ENCODE measurements at places on chromosomes 13 and 19.

DNA sequence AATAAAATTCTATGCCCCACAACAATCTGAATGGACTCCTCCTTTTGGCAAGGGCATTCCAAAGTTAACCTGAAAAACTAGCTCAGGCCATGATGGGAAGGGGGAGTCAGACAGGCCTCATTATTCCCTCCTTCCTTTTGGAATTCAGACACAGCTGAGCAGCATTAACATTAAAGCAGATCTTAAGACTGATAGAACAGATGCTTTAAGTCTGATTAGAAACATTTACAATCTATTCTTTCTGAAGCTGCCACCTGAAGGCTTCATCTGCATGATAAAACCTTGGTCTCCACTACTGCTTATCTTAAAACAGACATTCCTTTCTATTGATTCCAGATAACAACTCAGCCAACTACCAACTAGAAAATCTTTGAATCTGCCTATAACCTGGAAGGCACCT lies 98.9 kb downstream of the UGGT2 start:
- no peak for DNase-seq

DNA sequence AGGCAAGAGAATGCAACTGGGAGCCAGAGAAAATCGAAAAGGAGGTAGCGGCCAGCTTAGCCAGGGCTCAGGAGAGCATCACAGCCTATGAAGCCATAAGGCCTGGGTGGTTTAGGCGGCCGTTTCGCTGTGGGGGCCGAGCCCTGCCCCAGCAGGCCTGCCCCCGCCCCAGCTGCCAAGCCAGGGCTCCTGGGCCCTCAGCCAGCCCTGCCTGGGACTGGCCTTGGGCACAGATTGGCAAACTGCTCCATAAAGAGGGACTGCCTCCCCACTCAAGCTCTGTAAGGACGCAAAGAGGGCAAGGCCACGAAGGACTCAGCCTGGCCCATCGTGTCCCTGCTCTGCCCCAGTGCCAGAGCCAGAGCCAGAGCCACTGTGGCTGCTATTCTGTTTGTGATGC lies 10.2 kb downstream of the ZNF653 start:
- DNase-seq: no peak

DNA sequence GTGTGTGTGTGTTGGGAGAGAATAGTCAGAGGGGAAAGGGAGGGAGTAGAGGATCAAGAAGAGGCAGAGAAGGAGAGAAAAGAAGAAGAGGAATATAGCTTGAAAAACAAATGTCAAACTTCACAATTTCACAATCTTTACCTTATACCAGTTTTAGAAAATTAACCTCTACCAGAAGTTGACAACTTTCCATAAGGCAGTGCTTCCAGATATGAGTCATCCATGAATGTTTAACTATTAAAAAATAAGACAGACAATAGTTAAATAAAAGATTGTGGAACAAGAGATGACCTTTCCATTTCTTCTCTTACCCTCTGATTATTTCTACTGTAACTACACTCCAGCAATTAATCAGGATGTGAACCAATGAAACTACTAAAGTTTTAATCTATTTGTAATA lies 229.4 kb downstream of the ITGBL1 start:
- DNase-seq: peak; percentile 31

DNA sequence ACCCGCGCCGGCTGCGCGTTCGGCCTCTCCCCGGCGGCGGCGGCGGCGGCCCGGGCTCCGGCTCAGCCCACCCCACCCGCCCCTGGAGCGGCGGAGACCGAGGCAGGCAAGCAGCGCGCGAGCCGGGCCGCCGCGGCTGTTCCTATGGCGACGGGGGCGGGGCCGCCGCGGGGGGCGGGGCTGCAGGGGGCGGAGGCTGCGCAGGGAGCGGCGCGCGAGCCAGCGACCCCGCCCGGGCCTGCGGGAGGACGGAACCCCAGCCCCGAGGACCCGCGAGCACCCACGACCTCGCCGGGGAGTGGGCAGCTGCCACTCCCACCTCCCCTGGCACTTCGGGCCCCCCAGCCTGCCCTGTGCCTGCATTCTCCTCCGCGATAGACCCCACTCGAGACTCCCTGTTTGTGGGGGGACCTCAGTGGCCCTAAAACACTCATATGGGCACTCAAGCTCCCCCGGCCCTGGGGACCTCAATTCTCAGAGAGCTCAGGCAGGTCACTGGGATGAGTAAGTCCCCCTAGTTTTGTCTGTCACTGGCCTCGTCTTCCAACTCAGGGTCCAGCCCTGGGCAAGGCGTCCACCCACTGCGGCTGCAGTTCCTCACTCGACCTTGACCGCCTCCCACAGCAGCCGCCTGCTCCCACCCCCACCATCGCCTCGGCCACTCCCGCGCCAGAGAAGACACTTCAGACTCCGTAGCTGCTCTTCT lies at the start of gene CTXN1:
Gene CTXN1, minus strand, starts transcription at position 115 of the 706 bp plus-strand sequence. CDS start 597 bp downstream, outside the sequence.
- DNase-seq: peak; percentile 15

- no peak for DNase-seq
Measured at GRCh38 chr19:19662344-19662743, 1.1 kb downstream of the ATP13A1 start.

- DNase-seq: no peak
Measured at GRCh38 chr13:40622761-40623160, 43.7 kb downstream of the FOXO1 start.

GRCh38 chr13:74210693-74211393 lies 76.6 kb upstream of the KLF12 start:
- DNase-seq: no peak

DNA sequence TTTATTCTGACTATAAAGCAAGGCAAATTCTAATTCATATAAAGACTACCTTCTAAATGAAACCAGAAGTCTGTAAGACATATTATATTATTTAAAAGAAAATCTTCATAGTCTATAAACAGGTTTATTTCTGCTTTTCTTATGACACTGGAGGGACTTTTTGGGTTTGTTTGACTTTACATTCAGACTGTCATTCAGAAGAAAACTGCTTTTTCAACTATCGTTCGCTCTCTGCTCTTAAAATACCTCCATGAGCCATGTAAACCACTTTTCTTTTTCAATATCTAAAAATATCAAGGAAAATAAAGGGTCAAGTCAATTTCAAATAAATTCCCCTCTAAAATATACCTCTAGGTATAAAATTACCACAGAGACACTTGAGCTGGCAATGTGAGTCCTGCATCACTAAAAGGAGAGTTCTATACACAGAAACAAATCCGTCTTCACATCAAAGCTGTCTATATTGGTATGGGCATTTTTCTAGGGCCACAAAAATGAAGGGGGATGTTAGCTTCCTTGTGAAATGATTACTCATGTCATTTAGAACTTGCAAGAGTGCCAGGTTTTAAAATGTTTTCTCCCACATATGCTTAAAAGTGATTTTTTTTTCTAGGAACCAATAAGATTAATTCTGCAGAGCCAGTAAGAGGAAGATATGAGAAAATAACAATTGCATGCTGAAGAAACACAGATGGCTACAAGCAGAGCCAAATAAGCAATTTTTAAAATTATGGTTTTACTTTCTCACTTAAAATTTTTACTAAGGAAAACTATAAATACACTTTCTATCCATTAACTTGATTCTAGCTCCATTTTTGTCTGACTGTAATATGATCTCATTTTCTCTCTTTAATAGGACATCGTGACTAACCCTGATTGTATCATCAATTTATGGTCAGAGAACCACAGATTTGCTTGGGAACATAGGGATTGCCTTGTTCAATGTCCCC lies 181.8 kb downstream of the TBC1D4 start:
- no peak for DNase-seq

DNA sequence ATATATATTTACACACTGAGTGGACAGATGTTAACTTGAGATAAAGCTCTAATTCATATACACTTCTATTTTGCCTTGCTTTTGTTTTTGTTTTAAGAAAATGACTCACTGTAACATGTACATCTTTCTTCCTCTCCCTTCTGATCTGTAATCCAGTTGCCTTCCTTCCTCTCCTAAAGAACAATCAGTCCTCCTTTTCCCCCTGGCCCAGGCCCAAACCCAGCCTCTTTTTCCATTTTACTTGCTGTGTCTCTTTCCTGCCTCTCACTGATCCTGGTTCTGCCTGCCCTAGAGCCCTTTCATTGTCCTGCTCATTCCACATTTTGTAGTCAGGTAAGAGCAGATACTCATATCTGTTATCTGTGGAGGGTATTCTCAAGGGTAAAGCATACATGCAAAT lies 50.8 kb downstream of the ZAR1L start:
- DNase-seq: no peak

DNA sequence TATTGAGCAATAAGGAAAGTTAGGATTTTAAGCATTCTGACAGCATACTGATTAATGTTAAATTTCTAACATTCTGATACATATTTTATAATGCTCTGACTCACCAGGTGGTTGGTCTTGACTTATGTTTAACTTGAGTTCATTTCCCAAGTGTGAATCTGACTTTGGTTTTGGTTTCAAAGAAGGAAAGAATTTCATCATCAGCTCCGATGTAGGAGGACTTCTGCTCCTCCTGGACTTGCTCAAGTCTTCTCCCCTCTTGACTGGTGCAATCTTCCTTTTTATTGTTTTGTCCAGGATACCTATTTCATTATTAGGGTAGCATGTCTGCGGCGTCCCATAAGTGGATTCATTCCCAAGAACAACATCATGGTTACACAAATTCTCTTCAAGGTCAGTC lies 141.3 kb downstream of the RNF17 start:
- DNase-seq: peak; percentile 75

- DNase-seq: no peak
Measured at GRCh38 chr19:37506387-37507166, at the start of gene ZNF793. ZNF793 (plus strand) TSS chr19:37506939; CDS start chr19:37523440, 16,501 bp downstream.

- DNase-seq: no peak
Measured at GRCh38 chr19:1663852-1664251, 11.4 kb upstream of the TCF3 start.

GRCh38 chr13:113045251-113046127 lies 60.1 kb upstream of the F7 start:
- no peak for DNase-seq

DNA sequence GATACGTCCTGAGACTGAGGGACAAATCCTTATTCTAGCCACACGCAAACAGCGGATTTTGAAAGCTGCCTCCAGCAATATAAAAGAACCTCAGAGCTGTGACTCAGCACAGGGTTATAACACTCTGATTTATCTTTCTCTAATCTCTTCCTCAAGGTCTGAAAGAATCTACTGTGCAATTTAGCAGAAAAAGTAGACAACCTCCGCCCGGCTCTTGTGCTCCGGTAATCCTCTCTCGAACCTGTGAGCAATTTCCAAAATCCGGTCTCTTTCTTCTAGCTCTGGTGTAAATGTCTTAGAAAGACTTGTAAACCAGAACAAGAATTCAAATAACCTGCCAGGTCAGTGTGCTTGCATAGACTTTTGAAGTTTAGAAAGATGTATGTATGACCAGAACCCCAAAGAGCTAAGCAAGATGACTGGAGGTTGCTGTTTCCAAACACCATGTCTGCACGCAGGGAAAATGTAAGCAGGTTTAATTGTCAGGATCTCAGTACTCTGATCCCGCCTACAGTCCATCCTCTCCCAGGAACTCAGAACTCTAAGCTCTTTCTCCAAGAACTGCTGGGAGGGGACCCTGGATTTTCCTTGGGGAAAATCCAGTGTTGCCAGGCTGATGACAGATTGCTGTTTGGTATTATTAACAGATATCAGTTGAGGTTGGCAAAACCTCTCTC lies 338.1 kb downstream of the RFC3 start:
- DNase-seq: no peak

GRCh38 chr19:50897191-50897607 lies 14.0 kb downstream of the KLK4 start:
- DNase-seq: no peak

GRCh38 chr13:110349239-110349638 lies 42.2 kb downstream of the COL4A2 start:
- DNase-seq: no peak

DNA sequence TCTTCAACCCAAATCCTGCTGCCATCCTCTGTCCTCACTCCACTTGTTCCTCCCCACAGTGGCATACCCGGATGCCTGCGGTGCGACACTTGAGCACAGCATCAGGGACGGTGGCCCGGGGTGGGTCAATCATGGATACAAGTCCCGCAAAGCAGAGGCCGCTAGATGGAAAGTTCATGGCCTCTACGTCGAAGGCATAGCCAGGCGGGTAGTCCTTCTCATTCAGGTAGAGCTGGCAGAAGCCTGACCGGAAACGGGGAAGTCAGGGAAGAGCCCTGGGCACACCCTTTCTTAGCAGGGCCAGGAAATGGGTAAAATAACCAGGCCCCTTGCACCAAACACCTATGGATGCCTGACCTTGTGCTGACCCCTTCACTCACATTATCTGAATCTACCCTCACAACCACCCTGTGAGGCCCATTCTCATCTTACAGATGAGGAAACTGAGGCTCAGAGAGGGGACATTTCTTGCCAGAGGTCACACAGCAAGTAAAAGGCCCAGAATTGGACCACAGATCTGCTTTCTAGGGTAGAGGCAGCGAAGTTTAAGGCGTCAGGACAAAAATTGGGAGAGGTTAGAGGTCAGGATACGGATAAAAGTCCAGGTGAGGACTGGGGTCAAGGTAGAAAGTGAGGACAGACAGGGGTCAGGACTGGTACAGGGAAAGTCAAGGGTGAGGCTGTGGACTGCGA lies 6.5 kb downstream of the ATP4A start:
- DNase-seq: no peak

GRCh38 chr19:5309438-5310204 lies 31.0 kb downstream of the PTPRS start:
- DNase-seq: no peak

- no peak for DNase-seq
Measured at GRCh38 chr19:29365836-29366417, 153.0 kb upstream of the UQCRFS1 start.

DNA sequence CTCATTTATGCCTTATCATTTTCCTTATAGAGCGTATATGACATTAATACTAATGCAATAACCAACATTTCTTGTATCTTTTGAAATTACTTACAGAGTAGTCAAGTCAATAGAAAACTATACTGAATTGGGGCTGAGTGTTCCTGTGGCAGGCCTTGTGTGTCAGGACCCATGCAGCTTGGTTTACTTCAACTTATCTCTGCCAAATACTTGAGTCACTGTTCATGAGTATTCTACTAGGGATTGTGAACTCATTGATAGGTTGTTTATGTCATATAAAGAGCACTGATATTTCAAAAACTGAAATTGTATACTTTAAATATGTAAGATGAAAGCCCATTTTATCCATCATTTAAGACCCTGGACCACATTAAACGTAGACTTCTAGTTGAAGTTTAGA lies 688.6 kb upstream of the SLITRK1 start:
- no peak for DNase-seq

DNA sequence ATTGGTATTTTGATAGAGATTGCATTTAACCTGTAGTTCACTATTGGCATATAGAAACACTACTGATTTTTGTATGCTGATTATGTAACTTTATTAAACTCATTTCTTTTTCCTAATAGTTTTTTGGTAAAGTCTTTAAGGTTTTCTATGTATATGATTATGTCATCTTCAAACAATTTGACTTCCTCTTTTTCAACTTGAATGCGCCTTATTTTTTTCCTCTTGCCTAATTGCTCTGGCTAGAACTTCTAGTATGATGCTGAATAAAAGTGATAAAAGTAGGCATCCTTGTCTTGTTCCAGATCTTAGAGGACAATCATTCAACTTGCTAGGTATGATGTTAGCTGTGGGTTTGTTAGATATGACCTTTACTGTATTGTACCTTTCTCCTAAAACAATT lies 1034.9 kb downstream of the PCDH9 start:
- peak; percentile 48 for DNase-seq
